CD8-positive, alpha-beta memory T cell (primary cell): ENCODE measurements at places on chromosomes 4 and X. TPM values are rescaled to one million over a fixed set of nuclear protein-coding genes. Genes with fewer than 3 reads are reported as not detected.

GRCh38 chrX:149371986-149372385 is 133.1 kb downstream of the IDS start:
- DNase-seq = no peak
- no peaks in the 10 kb centered on the region for H3K36me3 ChIP-seq
- H3K27ac ChIP-seq = no peak overlapping the region
- no peak overlapping the region for H3K4me3 ChIP-seq
- no peaks in the 10 kb centered on the region for H3K4me1 ChIP-seq

DNA sequence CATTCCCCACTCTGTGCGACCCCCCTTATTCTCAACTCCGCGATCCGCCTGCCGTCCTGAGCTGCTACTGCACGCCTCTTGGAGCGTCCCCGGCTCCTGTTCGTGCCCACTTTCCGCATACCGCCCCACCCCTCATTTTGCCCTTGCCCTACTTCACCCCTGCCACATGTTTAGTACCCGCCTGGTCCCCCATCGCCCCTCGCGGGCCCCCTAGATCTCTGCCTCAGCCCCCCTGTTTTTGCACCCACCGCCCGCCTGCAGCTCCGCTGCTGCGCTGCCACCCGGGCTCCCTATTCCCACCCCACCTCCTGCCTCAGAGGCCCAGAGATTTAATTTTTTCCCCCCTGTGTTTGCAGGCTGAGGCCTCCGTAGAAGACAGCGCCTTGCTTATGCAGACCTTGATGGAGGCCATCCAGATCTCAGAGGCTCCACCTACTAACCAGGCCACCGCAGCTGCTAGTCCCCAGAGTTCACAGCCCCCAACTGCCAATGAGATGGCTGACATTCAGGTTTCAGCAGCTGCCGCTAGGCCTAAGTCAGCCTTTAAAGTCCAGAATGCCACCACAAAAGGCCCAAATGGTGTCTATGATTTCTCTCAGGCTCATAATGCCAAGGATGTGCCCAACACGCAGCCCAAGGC is 1.4 kb downstream of the MAGED1 start:
- no peak overlapping the region for H3K4me3 ChIP-seq
- peaks cover 7% of the 10 kb centered on the region for H3K4me1 ChIP-seq
- no peaks in the 10 kb centered on the region for H3K27me3 ChIP-seq
- DNase-seq = peak; percentile 31
- H3K36me3 ChIP-seq = no peaks in the 10 kb centered on the region
- no peak overlapping the region for H3K27ac ChIP-seq

DNA sequence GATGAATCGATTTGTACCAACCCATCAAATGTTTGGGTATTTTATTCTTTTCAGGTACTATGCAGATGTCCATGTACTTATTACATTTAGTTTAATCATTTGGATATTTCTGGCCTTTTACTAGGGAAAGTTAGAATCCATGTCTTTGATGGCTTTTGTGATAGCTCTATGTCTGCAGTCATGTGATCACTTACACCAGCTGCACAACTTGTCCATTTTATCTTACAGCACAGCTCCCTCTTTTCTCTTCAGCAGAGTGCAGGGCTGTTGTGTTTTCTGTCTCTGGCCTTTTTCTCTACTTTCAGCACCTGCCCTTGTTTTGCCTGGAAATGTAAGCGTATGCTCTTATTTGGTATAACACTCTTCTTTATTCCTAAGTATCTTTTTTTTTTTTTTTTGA is 30.6 kb downstream of the WWC2 start:
- no peak overlapping the region for H3K27ac ChIP-seq
- H3K4me3 ChIP-seq = no peak overlapping the region
- H3K36me3 ChIP-seq = no peaks in the 10 kb centered on the region
- no peaks in the 10 kb centered on the region for H3K27me3 ChIP-seq
- H3K4me1 ChIP-seq = no peaks in the 10 kb centered on the region

DNA sequence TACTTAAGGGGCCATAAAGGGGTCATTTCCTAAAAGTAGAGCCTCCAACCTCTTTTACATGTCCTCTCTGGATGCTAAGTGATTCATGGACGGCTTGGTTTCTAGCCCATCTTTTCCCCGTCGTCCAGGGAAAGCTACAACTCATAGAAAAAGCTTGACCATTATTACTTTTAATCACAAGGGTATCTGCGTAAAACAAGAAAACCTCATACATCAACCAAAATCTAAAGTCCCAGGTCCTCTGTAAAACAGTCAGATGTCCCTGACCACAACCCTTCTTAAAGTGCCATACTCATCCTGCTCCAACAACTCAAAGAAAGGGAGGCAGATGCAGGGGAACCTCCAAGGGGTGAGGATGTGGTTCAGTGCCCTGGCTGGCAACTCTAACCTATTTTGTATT is 29.6 kb downstream of the ADGRA3 start:
- no peaks in the 10 kb centered on the region for H3K27me3 ChIP-seq
- H3K4me3 ChIP-seq = no peak overlapping the region
- DNase-seq = no peak
- no peak overlapping the region for H3K27ac ChIP-seq

DNA sequence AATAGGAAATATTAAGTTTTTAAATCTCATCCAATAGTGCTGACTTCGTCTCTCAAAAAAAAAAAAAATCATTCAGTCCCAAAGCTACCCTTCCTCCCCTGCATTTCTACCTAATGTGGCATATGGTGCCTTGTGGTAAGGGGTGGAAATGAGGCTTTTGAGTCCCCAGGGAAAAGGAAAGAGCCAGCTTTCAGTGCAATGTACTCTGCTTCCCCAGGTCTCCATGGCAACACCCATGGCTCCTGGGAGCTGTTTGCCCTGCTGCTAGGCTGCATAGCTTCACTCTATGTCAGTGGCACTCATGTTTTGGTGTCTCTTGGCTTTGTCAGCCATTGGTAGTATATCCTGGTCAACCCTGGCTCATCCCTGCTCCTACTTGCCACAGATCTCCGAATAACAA is 175.9 kb downstream of the SLC39A8 start:
- H3K36me3 ChIP-seq = no peaks in the 10 kb centered on the region
- DNase-seq = no peak
- no peak overlapping the region for H3K4me3 ChIP-seq
- H3K4me1 ChIP-seq = no peaks in the 10 kb centered on the region
- H3K27me3 ChIP-seq = no peaks in the 10 kb centered on the region

DNA sequence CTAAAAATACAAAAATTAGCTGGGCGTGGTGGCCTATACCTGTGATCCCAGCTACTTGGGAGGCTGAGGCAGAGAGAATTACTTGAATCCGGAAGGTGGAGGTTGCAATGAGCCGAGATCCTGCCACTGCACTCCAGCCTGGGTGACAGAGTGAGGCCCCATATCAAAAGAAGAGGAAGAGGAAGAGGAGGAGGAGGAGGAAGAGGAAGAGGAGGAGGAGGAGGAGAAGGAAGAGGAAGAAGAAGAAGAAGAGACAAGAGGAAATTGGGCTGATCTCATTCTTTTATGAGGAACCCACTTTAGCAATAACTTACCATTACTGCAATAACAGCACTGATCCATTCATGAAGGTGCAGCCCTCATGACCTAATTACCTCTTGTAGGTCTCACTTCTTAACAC is 138.9 kb upstream of the GIMD1 start:
- H3K4me1 ChIP-seq = no peaks in the 10 kb centered on the region
- no peak overlapping the region for H3K27ac ChIP-seq
- DNase-seq = no peak
- H3K36me3 ChIP-seq = no peaks in the 10 kb centered on the region
- no peak overlapping the region for H3K4me3 ChIP-seq
- H3K27me3 ChIP-seq = no peaks in the 10 kb centered on the region

Gene CSAG2
- total RNA-seq = not detected

DNA sequence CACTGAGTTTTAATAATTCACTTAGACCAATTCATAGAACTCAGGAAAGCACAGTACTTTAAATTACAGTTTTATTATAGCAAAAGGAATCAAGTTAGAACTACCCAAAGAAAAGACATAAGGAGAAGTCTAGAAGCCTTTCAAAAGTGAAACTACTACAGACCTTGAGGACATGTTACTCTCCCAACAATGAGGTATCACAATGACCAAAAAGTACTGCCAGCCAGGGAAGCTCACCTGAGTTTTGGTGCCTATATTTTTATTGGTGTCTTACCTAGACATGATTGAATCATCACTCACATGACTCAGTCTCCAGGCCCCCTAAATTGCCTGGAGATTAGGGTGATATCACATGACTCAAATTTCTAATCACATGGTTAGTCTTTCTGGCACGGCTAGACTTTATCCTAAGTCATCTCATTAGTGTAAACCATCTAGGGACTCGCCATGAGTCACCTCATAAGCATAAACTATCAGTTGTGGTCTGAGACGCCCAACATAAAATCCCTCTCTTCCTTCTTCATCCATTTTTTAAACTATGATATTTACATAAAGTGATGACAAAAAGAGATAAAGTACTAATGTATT is 372.3 kb downstream of the TMA16 start:
- H3K36me3 ChIP-seq = no peaks in the 10 kb centered on the region
- H3K4me3 ChIP-seq = no peak overlapping the region
- DNase-seq = no peak
- no peaks in the 10 kb centered on the region for H3K4me1 ChIP-seq
- H3K27me3 ChIP-seq = no peaks in the 10 kb centered on the region
- H3K27ac ChIP-seq = no peak overlapping the region

Gene CT45A3
- not detected for total RNA-seq

DNA sequence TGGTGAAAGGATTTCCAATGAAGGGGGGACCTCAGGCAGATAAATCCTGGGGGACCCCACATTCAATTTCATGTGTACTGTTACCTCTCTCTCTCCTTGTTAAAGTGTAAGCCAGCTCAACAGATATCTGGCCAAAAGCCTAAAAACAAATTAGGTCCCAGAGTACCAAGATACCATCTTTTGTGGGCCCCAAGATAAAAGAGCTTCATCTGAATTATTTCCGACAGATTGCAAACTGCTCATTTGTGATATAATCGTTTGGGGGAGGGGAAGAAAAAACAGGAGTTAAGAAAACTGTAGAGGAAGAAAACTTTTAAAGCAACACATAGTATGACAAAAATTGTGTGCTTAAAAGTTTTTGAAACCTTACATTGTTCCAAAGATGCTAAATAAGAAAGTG is 33.6 kb downstream of the GRIA3 start:
- H3K27ac ChIP-seq = no peak overlapping the region
- H3K4me3 ChIP-seq = no peak overlapping the region
- DNase-seq = no peak
- no peaks in the 10 kb centered on the region for H3K36me3 ChIP-seq
- no peaks in the 10 kb centered on the region for H3K27me3 ChIP-seq

DNA sequence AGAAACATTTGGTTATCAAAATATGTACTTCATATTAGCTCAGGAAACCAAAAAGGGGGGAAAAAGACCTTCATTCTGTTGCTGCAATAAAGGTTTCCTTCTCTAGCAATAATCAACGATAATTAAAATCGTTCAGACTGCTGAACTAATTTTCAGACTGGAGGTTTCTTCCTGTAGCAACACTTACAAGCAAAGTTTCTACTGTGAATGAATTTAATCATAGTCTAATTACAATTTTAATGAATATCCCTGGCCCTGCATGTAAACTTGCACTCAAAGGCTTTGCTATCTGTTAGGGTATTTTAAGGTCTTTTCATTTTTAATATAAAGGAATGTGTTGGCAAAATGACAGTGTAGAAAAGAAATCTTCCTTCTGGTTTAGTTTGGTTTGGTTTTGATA is 265.2 kb downstream of the QDPR start:
- H3K36me3 ChIP-seq = no peaks in the 10 kb centered on the region
- H3K4me1 ChIP-seq = no peaks in the 10 kb centered on the region
- no peak overlapping the region for H3K27ac ChIP-seq
- H3K27me3 ChIP-seq = no peaks in the 10 kb centered on the region

DNA sequence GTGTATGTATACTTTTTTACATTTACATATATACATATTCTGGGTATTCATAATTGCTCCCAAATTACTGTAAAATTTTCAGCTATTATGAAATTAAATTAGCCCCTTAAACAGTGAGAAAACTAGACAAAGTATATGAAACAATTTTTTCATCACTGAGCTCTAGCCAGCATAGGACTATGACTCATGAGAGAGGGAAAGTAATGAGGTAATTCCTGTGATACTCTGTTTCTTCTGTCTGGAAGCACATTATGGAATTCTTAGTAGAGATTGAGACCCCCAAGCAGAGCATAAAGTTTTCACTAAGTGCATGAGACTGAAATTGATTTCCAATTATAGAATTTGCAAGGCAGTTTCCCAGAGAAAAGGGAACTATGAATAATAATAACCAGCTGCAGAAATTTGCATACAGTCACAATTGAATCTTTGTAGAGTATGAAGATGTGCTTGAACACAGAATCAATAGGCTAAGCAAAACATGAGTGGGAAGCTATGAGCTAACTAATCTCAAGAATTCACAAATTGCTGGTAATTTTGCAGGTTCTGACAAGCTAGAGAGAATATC is 779.3 kb downstream of the ARAP2 start:
- H3K36me3 ChIP-seq = no peaks in the 10 kb centered on the region
- H3K4me1 ChIP-seq = no peaks in the 10 kb centered on the region
- no peak overlapping the region for H3K27ac ChIP-seq
